ENCODE measurements at places on chromosomes 7 and 10.

GRCh38 chr7:92586403-92586802 lies 3.8 kb downstream of the FAM133B start:
- DNase-seq, result peak; percentile 31

DNA sequence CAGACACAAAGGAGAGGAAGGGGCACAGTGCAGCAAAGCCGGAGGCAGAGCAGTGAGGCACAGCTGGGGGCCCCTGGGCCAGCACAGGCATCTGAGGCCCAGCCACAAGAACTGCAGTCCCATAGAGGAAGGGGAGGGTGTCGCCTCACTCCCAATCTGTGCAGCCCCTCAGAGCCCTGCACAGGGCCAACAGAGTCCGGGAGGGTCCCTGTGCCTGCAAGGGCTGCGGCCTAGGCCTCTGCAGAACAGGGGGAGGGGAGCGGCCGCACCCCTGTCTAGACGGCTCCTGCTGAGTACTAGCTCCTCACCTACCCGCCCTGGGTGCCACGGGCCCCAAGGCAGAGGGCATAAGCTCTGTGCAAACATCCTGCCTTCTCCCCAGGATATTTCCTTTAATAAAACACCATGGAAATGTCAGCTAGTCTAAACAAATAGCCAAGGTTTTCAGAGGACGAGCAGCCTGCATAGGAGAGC lies 32.4 kb upstream of the RET start:
- peak; percentile 79 for DNase-seq

DNA sequence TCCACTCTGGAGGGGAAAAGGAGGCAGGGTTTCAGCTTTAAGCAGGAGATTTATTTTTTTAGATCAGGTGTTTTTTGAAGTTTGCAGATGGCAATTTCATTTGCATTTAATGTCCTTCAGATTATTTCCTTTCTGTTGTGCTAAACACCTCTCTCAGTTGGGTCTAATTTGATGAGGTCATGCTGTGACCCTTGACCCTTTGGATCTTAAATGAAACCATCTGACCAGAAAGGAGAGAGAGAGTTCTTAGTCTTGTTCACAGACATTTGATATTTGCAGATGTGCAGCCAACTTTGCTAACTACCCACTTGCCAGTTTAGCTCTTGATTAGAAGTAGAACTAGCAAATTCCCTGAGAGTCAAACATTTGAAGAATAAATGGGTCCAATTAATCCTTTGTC lies 101.5 kb upstream of the RAB11FIP2 start:
- no peak for DNase-seq

DNA sequence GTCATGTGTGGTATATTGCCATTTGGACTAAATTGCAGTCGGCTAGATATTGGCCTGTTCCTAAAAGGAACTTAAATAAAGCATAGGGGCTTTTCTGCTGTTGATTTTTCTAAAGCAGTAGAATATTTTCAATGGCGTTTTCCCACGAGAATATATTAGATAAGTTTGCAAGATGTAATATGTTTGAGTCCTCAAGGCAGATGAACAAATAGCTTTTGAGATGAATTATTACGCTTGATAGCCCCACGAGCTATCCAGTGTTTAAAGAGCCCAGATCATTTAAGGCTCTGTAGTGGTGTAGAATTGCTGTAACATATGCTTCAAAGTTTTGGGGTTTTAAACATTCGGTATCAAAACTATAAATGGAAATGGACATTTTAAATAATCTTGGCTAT lies 2.9 kb downstream of the CELF2 start:
- DNase-seq, result no peak

GRCh38 chr7:104074529-104074928 lies 85.1 kb upstream of the RELN start:
- DNase-seq, result no peak

DNA sequence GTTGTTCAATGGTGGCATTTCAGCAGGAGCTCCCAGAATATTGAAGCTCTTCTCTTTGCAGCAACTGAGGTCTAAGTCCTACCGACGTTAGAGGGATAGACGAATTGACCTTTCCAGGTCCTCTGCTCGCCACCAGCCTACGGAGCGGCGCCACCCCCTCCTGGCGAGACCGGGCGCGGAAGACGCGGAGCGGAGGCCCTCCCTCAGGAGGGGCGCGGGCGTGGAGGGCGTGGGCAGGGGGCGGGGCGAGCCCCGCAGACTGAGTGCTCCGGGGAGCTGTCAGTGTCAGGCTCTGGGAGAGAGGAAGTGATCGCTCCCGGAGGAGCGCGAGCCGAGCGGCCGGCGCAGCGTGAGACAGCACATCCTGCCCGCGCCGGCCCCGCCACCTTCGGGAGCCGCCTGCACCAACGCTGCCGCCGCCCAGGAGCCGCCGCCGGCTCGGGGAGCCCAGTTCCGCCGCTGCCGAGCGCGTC lies at the start of gene DYNC1I1:
DYNC1I1 (plus strand) TSS at position 257 of the 473 bp plus-strand sequence. CDS start 32,176 bp downstream, outside the sequence.
- peak; percentile 82 for DNase-seq

GRCh38 chr7:26166684-26167266 lies 14.8 kb downstream of the NFE2L3 start:
- DNase-seq, result peak; percentile 55

DNA sequence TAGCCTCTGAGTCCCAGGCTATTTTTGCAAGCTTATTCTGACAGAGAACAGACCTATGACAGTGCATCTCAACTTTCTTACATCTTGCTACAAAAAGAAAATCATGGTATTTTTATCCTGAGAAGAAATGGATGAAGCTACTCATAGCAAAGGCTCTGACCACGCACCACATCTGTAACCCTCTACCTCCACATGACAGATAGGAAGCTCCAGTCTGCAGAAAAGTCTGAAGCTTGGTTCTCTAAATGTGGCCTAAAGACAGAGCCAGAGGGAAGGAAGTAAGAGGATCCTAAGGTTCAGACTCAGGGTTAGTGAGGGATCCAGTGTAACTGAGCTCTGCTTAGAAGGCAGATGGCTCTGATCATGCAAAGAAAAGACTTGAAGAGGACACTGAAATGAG lies 58.4 kb upstream of the ABCB5 start:
- no peak for DNase-seq

DNA sequence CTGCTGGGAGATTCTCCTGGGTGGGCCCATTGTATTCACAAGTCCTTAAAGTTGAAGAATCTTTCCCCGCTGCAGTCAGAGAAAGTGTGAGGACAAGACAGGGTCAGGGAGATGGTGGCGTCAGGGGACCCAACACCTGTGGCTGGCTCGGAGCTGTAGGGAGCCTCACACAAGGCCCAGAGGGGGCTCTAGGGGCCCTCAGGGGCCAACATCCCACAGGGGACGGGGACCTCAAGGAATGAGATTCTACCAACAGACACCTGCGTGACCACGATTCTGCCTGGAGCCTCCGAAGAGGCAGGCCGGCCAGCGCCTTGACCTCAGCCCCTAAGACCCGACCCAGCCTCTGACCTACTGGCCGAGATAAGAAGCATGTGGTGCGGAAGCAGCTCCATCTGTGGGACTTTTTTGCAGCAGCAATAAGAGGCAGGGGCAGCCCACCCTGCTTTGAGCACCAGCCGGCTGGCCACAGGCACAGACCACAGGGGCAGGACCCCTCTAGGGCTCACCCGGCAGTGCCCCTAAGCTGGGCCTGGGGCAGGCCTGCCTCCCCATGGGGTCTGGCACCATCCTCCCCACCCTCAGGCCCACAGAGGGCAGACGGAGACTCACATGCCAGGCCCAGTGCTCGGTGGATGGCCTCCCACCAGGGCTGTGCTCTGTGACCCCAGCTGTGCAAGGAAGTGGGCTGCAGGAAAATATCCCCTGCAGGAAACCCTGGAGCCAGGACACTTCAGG lies 13.2 kb downstream of the RASGEF1A start:
- DNase-seq, result no peak

DNA sequence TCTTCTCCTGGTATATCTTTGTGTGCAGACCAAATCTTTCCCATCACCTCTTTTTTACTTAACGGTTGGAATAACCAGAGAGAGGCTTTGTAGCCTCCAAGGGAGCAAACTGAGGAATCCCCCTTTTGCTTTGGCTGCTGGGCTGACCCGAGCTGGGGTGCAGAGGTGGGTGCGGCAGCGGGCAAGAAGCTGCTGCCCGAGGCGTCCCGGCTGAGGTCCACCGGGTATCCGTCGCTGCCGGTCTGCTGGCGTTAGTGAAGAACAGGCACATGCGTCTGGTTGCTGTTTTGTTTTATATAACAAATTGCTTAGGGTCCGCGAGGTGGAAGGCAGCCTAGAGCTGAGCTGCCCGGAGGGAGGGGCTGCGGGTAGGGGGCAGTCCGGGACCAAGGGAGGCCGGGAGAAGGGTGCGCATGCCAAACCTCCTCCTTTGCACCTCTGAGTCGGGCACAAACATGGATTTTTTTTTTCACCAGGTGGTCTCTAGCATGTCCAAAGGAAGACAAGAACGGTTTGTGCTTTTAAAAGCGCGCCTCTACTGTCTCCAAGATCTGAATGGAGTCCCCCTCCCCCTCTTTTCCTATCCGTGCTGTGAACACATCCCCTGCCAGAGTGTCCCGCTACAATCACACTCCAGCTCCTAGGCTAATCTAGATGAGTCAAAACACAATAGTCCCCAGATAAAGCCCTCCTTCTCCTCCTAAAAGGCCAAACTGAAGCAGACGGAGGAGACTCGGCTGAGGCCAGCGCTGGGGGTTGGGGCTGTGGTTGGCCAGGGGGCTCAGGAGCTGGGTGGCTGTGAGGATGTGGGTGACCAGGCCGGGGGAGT lies 6.8 kb upstream of the GATA3 start:
- no peak for DNase-seq

- DNase-seq, result no peak
Observed at GRCh38 chr10:109968953-109969759, 38.6 kb upstream of the ADD3 start.

DNA sequence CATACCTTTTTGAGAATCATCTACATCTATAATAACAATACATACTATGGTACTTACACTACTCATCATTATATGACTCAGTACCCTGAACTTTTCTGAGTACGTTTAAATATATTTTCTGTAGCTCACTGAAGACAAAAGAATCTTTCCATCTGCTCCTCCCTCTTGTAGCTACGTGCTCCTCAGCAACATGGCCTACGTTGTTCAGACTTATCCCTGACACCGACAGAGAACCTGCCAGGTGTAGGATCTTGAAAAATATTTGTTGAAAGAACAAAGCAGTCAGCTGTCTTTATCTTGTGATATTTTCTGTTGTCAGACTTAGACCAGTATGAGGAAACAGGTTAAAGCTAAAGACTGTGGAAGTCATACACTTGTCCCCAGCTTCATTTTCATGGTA lies 356.0 kb upstream of the MYO3A start:
- DNase-seq, result no peak

DNA sequence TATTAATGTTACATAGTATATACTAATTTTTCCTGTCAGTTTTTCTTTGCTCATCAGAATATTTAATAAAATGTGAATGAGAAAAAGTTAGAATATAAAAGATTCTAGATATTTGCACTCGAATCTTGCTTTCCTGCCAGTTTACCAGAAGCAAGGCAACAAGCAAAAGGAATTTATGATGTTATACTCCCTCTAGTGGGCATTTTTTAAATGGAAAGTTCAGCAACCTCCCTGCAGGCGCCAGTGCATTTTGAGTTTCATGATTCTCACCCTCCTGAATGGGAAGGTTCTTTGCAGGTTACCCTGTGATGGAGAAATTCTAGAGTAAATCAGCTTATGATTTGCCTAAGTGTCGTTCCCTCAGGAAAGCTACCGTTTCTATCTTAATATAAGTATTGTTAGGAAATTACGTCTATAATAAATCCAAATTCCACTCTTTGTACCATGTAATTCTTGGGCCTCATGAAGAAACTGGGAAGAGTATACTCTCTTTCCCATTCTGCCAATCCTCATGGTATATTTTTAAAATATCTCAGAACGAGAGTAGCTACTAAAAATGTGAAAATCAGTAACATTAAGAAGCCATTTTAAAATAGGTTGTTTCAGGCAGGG lies 350.0 kb downstream of the CRPPA start:
- DNase-seq, result peak; percentile 68

- peak; percentile 89 for DNase-seq
Observed at GRCh38 chr7:131556053-131556908, at the start of gene PODXL. PODXL (minus strand) TSS chr7:131556628; CDS start chr7:131556359, 269 bp downstream.

Data from NB4 (cell line).